ENCODE measurements at places on chromosomes 6 and 20. TPM values are rescaled to one million over a fixed set of nuclear protein-coding genes. Genes with fewer than 3 reads are reported as not detected.

DNA sequence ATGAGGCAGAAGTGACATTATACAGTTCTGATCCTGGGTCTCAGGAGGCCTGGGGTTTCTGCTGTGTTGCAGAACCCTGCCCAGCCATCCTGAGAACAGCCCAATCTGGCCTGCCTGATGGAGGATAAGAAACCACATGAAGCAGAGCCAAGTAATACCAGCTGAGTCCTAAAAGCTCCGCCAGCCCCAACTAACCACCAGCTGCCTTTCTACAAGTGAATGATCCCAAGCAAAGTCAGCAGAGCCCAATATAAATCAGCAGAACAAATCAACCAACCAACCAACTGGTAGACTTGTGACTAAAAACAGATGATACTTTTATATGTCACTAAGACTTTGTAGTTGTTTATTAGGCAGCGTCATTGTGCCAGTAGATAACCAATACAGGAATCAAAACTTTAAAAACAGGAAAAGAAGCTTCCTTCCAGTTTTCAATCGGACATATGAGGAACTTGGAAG lies 52.1 kb downstream of the SNX5 start:
- ATAC-seq: no peak

- ATAC-seq: no peak
These were observed 49.7 kb downstream of the FIG4 start for GRCh38 chr6:109740787-109741186.

- ATAC-seq: no peak
These were observed 260.7 kb upstream of the MAN1A1 start for GRCh38 chr6:119610265-119610664.

Gene SIRPB1
- total RNA-seq: 0.54 TPM

DNA sequence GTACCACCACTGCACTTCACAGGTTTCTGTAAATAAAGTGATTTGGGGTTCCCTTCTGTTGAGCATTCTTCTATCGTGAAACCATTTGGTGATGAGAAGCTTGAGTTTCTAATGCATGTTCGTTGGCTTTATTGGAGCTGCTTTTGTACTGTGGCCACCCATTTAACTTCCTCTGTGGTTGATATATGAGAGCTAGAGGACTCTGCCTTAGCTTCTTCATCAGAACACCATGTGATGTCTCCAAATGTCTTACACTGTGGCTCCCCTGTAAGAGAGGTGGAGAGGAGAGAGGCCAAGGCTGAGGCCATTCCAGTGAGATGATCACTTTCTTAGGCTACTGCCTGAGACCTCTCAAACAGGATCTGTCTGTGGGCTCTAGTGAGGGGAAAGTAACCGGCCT lies 114.5 kb downstream of the SLC16A10 start:
- ATAC-seq: no peak

Gene GJA10
- total RNA-seq: 0.89 TPM

GRCh38 chr20:58225452-58226200 lies 2.8 kb downstream of the ANKRD60 start:
- ATAC-seq: no peak

- peak; percentile 96 for ATAC-seq
These were observed 8.8 kb upstream of the NDRG3 start for GRCh38 chr20:36754656-36755222.

Data from motor neuron (in vitro differentiated cells).